Stomach (tissue), 19 donors: ENCODE measurements at places on chromosomes 7 and 10.

- H3K4me3 ChIP-seq: no peak overlapping the region
- no peaks in the 10 kb centered on the region for H3K27me3 ChIP-seq
- H3K27ac ChIP-seq: no peak overlapping the region
- no peaks in the 10 kb centered on the region for H3K36me3 ChIP-seq
Measured at GRCh38 chr7:7720750-7721621, 2.6 kb upstream of the RPA3 start.

DNA sequence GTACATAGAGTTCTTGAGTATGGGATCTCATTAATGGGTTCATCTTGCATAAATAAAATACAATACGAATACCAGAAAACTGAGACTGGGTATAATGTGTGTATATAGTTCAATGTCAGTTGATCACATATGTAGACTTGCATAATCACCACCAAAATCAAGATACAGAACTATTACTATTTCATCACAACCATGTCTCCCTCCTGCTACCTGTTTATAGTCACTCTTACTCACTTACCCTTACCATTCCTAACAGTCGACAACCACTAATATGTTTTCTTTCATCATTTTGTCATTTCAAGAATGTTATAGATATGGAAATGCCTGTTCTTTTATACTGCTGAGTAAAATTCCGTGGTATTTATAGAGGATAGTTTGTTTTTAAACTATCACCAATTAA is 416.1 kb upstream of the CNTNAP2 start:
- no peaks in the 10 kb centered on the region for H3K36me3 ChIP-seq
- DNase-seq: no peak
- H3K4me3 ChIP-seq: no peak overlapping the region
- no peaks in the 10 kb centered on the region for H3K4me1 ChIP-seq

DNA sequence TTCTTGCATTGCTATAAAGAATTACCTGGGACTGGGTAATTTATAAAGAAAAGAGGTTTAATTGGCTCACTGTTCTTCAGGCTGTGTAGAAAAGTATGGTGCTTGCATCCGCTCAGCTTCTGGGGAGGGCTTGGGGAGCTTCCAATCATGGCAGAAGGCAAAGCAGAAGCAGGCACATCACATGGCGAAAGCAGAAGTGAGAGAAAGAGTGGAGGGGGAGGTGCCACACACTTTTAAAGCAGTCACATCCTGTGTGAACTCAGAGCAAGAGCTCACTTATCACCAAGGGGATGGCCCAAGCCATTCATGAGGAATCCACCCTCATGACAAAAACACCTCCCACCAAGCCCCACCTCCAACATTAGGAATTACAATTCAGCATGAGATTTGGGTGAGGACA is 303.5 kb downstream of the OTUD1 start:
- H3K36me3 ChIP-seq: no peaks in the 10 kb centered on the region
- no peak overlapping the region for H3K4me3 ChIP-seq
- DNase-seq: no peak
- H3K4me1 ChIP-seq: no peaks in the 10 kb centered on the region

GRCh38 chr10:132536241-132536876 is 1.2 kb upstream of the INPP5A start:
- H3K4me3 ChIP-seq: peak overlapping the region; percentile 77
- no peak for DNase-seq
- peak overlapping the region; percentile 94 for H3K27ac ChIP-seq
- H3K4me1 ChIP-seq: peaks cover 47% of the 10 kb centered on the region
